ENCODE measurements at places on chromosomes 11 and 22.

DNA sequence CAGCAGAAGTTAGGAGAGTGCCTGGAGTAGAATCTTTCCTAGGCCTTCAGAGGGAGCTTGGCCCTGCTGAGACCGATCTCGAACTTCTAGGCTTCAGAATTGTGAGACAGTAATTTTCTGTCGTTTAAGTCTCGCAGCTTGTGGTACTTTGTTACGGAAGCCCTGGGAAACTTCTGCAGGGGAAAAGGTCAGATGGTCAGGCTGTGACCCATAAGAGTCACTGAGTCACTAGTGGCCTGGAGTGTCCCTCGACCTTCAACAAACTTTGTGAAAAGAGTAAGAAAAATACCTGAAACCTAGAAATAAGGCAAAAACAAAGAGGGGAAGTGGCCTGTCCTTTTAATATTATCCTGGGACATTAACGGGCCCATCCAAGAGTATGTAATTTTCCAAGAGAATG lies 34.6 kb downstream of the CSNK2A3 start:
- no peak for DNase-seq

DNA sequence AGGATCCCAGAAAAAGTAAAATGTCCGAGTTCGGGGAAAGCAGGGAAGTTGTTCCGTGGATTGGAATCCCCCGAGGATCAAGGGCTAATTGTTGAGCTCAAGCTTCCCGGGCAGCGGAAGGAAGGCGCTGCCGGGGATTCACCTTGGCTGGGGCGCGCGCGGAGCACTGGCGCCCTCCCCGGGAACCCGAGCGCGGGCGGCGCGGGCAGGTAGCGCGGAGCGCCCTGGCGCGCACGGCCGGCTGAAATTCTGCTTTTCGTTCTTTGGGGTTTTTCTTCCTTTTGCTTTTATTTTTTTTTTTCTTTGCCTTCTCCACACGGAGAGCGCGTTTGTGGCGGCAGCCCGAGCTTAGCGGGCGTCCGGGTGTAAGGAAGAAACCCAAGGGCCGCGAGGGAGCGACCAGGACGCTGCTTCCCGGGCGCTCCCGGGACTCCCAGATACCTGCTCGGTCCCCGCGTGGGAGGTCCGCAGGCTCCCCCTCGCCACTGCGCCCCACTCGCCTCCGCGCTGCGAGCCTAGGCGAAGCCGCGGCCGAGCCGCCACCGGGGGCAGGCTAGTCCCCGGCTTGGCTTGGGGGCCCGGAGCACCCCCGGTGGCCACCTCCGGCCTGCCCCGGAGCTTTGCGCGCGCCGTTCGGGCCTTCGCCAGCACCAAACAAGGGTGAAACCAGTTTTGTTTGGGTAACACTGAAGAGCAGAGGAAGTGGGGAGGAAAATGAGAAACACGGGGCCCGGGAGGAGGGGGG lies 4.8 kb upstream of the IGF2 start:
- no peak for DNase-seq

GRCh38 chr22:19430890-19431541 lies 517 bp downstream of the HIRA start:
- no peak for DNase-seq

DNA sequence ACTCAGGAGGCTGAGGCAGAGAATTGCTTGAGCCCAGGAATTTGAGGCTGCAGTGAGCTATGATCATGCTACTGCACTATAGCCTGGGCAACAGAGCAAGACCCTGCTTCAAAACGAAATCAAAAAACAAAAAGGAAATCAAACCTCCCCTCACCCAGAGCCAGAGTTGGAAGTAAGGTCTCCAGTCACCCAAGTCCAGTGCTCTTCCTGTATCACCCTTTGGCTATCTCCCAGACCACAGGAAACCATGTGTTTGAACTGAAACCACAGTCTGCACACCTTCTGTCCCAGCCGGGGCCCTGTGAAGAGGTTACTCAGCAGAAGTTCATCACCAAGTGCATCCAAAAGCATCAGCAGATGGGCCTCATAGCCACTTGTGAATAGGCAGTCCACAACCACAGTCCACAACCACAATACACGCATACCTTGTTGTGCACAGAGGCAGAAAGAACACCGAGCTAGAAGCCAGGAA lies 4.6 kb downstream of the MYH9 start:
- DNase-seq = no peak

- no peak for DNase-seq
Observed at GRCh38 chr11:126007238-126007637, 55.4 kb downstream of the CDON start.

- no peak for DNase-seq
Observed at GRCh38 chr11:6354651-6355485, 34.6 kb upstream of the CAVIN3 start.

- DNase-seq = no peak
Observed at GRCh38 chr22:46962406-46962805, 200.0 kb downstream of the TBC1D22A start.

DNA sequence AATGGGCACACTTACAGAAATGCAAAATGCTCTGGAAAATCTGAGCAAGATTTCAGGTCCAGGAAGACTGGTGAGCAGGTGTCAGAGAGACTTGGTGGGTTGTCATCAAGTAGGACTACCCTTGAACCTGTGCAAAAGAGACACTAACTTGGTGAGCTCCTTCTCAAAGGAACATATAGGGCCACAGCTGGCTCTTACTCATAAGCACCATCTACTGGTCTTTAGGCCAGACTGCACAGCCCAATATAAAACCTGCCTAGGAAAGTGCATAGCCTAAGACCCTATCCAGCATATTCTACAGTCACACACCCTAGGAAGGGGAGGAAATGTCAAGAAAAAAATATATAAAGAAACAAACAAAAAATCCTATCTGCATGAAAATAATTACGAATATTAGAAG lies 18.2 kb upstream of the OR10W1 start:
- no peak for DNase-seq

- DNase-seq = no peak
Observed at GRCh38 chr11:57791321-57792059, 29.9 kb downstream of the CTNND1 start.

DNA sequence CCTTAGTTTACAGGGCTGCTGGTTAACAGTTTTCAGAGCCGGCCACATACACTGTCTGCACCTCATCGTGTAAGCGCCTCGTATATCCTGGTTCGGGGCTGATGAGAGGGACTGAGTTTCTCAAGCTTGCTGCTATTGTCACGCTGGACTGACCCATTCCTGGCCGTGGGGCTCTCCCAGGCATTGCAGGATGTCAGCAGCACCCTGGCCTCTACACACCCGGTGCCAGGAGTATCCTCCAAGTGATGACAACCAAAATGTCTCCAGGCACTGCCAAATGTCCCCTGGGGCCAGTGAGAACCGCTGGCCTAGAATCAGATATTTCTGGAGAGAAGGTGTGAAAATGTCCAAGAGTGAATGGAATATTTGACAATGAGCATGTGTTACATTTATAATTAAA lies 82.8 kb downstream of the ST3GAL4 start:
- DNase-seq = no peak

- DNase-seq = no peak
Observed at GRCh38 chr11:86313793-86314192, 11.8 kb downstream of the HIKESHI start.

- DNase-seq = no peak
Observed at GRCh38 chr11:2096011-2096918, 42.9 kb downstream of the IGF2 start.

GRCh38 chr22:45302751-45303150 lies 7.0 kb upstream of the FAM118A start:
- DNase-seq = no peak

DNA sequence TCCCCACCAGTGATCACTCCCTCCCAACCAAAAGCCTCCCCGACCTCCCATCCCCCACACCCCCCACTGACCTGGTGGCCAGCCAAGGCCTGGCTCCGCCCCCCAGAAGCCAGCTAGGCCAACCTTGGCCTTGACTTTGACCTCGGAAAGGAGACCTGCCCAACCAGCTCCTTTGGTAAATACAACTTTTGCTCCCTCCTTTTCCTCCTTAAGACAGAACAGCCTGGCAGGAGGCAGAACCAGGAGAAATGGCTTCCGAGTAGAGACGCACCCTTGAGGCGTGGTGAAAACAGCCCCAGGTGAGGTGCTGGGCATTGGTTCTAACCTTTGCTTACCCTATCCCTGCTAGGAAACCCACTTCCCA lies 27.0 kb downstream of the PLEKHA7 start:
- no peak for DNase-seq
